Stimulated activated CD4-positive, alpha-beta T cell treated with anti-CD3 and anti-CD28 coated beads, Interleukin-4, amount 100 ng/mL, for 4 hours (primary cell): ENCODE measurements at places on chromosomes 12 and 14.

DNA sequence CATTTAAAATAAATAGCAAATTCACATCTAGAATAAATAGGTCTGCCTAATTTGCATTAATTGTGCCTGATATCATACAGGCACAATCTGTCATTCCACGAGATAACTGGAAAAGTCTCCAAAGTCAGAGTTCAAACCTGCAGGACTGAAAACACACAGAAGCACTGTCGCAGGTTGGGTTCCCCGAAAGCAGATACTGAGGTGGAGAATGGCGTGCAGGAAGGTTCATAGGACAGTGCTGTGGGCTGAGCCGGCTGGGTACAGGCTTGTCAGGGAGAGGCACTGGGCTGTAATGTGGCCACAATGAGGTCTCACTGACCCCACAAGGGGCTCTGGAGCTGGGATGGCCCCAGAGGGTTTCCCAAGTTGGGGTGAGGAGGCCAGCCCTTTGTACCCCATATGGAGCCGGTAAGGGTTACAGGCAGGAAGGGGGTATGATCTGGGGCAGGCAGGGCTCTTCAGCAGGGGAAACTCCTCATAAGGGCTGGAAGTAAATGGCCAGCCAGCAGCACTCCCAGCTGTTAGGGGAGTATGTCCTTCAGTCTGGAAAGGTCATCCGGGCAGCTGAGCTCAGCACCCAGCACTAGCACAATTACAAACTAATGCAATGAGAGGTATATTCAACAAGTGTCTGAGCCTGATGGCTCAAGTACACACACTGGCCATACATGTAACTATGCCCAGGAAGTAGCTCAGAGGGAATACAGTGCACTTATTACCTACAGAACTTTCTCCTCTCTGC is 68.5 kb downstream of the NT5DC3 start:
- no peak for DNase-seq

DNA sequence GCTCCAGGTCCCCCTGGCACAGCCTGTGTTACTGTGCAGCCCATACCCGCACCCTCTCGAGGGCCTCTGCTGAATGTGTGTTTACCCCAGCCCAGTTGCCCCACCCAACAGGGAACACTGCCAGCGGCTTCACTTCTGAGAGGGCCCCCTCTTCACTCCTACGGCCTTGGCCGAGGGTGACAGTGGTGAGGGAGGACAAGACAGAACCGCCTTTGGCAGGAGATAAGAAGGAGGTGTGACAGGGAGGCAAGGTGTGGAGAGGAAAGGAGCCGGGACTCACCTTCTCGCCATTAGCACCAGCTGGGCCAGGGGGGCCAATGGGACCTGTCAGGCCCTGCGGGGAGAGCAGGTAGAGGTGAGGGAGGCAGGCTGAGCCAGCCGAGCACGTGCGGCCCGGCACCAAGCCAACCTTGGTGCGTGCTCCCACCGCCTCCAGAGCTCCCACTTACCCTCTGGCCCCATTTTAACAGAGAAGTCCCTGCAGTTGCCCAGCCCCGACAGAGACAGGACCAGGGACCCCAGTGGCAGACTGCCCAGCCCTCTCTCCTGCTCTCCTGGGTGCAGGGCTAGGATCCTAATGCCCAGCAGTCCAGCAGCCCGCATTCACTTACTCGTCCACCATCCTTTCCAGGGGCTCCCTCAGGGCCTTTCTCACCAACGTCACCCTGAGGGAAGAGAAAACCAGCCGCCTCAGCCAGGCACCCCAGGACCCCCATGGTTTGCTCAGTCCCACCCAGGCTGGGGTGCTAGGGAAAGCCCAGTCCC is 18.3 kb downstream of the TMEM106C start:
- no peak for DNase-seq

DNA sequence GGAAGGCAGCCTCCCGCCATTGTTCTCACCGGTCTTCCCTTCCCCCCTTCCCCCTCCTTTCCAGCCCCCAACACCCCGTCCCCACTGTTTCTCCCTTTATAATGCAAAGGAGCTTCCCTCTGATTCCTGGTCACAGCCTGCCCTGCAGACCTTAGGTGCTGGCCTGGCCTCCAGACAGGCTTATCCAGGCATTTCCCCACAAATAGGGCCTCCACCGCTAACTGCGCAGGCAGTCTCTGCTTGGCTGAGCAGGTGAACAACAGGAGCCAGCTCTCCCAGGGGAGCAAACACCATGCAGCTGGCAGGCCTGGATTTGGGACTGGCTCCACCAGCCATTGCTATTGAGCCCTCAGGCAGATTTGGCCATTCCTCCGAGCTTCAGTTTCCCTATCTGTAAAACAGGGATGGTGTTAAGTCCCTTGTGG is 46.0 kb downstream of the SMIM41 start:
- no peak for DNase-seq

GRCh38 chr14:81710232-81710845 is 176.7 kb upstream of the SEL1L start:
- DNase-seq = no peak

- no peak for DNase-seq
Measured at GRCh38 chr12:87931812-87932211, 97.4 kb downstream of the C12orf50 start.

GRCh38 chr12:131482686-131483085 is 228.2 kb upstream of the SFSWAP start:
- no peak for DNase-seq

GRCh38 chr14:81521356-81521755 is 12.3 kb downstream of the SEL1L start:
- no peak for DNase-seq

DNA sequence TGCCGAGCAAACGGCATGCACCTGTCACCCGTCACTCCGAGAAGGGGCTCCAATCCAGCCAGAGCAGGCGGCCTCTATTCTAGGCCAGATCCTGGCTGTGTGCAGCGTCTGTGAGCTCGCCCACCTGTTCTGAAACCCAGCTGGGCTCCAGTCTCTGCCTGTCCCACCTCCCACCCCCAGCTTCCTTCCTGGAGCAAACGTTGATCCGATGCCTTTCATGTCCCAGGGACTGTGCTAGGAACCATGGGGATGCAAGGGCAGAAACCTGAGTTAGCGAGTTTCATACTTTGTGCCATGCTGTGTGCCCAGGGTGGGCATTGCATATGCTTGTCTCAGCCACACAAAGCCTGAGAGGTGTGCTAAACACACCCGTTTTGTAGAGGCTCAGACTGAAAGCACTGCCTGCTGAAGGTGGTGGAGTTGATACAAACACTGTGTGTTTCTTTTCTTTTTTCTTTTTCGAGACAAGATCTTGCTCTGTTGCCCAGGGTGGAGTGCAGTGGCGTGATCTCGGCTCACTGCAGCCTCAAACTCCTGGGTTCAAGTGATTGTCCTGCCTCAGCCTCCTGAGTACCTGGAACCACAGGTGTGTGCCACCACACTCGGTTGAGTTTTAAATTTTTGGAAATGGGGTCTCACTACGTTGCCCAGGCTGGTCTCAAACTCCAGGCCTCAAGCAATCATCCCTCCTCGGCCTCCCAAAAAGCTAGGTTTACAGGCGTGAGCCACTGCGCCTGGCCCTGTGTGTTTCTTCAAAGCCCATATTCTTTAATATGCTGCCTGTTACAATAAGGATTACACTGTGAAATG is 84.1 kb upstream of the MED13L start:
- DNase-seq = no peak

DNA sequence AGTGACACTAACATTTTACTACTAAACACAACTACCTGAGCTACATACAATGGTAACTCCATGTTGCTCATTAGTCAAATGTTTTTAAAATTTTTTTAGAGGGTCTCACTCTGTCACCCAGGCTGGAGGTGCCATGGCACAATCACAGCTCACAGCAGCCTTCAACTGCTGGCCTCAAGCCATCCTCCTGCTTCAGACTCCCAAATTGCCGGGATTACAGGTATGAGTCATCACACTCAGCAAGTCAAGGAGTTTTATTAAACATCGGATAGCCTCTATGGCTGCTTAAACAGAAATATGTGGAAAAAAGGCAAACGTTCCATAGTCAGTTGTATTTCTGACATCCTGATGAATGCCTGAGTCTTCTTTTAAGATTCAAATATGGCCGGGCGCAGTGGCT is 11.1 kb upstream of the NPFF start:
- no peak for DNase-seq

GRCh38 chr12:53060064-53060720 is 10.3 kb downstream of the TNS2 start:
- DNase-seq = no peak

DNA sequence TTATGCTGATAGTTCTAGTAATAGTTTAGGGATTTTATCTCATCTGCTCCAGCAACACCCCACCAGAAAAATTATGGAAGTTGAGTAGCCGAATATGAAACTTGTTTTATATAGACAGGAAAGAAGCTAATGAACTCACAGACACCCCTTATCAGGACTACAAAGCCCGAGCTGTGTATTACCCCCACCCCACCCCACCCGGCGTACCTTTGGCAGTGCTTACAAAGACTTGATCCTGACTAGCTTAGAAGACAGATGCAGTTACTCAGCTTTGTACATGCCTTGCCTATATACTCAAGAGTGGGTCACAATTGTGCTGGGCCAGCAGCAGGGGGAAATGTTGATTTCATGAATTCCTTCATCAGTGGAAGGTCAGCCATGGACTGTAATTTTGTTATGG is 22.4 kb downstream of the PROX2 start:
- DNase-seq = no peak

DNA sequence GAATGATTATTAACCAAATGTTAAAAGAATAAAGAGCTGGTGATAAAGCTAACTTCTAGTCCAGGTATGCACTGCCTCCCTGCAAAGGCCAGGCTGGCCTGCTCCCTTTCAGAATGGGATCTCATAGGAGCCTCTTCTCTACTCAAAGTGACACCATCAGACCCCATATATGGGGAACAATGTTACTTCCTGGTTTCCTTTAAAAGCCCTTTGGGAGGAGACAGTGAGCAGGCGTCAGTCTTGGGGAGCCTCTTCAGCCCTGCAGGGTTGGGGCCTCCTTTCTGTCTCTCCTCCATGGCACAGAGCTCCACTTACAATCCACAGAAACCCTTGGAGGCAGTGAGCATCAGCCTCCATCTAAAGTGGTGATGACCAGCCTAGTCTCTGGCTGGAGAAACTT is 17.3 kb upstream of the GPRC5A start:
- DNase-seq = no peak

DNA sequence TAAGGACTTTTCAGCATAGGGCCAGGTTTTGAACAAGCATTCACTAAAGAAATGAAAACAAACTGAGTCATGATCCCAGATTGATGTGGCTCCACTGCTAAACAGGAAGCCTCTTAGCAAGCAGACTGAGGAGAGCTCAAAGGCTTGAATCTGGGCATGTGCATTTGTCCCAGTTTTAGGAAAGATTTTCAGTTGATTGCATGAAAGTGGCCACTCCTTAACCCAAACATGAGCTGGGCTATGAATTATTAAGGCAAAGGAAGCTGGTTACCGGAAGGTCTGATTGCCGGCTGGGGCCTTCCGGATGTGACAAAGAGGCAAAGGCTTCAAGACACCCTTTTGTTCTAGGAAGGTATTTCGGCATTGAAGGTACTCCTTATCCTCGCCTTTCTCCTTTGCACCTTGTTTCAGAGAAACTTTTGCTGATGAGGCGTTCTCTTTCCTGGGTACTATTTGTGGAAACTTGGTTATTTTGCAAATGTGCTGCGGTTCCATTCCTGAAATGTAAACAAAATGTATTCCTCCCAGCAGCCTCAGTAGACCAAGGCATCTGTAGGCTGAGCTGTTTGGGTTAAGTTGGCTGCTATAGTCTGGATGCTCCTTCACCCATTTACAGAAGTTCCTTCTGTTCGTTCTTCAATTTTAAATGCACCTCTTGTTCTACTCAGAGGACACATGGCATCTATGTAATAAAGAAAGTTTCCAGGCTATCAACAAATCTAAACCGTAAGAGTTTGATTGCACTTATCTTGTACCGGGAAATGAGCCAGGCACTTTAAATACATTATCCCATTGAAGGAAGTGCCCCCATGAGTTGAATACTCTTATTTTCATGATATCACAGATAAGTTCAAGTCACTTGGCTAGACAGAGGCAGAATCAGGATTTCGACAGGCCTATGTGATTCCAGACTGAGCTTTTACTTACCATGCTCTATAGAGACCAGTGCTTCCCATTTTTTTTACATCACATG is 115.6 kb upstream of the METAP2 start:
- no peak for DNase-seq

DNA sequence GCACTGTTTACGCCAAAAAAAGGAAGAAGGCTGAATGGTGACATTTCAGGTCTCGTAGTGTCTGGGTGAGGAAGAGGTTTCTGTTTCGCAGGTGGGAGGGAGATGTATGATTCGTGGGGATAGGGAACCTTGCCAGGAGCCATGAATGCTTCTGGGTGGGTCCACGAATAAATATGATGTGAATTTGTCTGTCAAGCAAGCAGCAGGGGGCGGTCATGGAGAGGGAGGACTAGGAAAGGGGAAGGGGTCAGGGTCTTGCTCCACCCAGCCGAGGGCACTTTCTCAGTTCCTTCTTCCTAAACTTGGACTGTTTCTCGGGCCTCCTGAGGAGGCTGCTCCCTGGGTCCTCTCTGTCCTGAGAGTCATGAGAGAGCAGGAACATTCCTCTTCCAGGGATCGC is 72.5 kb downstream of the LGMN start:
- no peak for DNase-seq

DNA sequence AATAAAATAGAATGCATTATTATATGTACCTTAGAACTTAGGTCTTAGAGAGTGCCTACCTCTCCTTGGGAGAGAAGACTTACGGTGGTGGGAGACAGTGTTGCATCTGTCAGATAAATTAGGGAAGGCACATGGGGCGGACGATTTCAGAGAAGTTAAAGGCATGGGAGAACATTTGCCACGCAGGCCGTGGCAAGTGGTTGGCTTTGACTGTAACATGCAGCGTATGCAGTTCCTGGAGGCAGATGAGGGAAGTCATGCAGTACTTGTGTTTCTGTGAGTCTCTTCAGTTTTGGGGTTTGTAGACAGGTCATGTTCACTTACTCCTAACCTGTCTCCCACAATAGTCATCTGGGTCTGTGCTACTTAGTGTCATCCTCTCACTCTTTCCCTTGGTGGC is 43.6 kb downstream of the ETV6 start:
- no peak for DNase-seq

- DNase-seq = no peak
Measured at GRCh38 chr14:28242895-28243294, 523.7 kb upstream of the FOXG1 start.

DNA sequence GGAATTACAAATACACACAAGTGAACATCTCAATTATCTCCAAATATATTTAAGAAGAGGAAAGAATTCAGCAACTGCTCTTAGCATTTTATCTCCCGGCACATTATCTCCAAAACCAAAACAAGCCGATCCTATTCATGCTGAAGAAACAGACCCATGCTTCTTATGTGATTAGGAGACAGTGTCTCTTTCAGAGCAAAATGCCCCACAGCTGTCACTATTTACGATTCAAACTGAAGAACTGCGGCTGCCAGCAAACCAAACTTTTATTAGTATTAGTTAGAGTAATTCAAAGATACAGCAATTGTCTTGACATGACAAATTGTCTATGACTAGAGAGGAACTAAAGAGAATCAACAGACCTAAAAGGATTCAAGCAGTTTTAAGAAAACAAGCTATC is 79.4 kb downstream of the SETD3 start:
- no peak for DNase-seq
